CD4-positive, alpha-beta T cell treated with Interferon gamma for 1 hour (primary cell): ENCODE measurements at places on chromosomes 2 and 18.

- DNase-seq = no peak
Measured at GRCh38 chr2:39304200-39304599, 60.4 kb upstream of the CDKL4 start.

GRCh38 chr2:109660046-109660860 lies 46.1 kb downstream of the SOWAHC start:
- DNase-seq = no peak

DNA sequence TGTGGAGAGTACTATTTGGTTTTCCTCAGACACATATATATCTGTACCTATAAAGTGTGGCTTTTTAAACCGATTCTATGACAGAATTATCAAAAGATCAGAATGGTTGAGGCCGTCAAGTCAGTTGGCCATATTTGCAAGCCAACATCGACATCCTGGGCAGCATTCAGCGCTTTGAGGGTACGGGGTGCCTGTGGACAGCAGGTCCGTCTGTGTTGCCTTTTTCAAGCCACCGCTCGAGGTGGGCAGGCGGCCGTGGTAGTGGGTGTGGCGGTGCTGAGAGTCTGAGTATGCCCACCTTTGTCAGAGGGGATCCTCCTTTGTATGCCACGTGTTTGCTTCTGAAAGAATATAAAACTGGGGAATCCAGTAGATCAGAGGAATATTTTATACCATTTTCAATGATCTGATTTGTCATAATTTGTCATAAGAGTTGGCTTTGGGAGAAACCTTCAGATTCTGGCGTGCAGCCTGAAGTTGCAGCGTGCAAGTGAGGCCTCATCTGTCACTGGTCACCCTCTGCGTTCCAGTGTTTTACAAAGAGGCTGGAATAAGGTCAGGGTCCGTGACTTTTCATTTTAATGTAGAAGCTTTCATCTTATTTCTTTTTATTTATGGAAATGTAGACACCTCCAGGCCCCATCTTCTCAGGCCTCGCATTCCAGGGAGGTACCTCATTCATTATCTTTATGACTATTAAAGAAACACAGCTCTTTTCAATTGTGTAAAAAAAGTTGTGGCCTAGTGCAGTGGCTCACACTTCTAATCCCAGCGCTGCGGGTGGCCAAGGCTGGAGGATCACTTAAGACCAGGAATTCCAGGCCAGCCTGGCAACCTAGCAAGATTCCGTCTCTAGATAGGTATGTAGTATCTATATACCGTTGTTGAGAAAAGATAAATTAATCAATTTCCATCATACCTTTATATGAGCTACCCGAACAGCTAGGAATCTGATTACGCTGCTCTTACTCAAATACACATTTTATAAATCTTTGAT lies 37.8 kb upstream of the RBM44 start:
- DNase-seq = no peak

- DNase-seq = no peak
Measured at GRCh38 chr2:176814740-176815367, 397.7 kb upstream of the HNRNPA3 start.

- DNase-seq = no peak
Measured at GRCh38 chr2:85780316-85781012, 26.7 kb downstream of the ATOH8 start.

GRCh38 chr2:15181092-15181745 lies 379.9 kb downstream of the NBAS start:
- no peak for DNase-seq

GRCh38 chr2:16890081-16890480 lies 224.4 kb upstream of the CYRIA start:
- no peak for DNase-seq

DNA sequence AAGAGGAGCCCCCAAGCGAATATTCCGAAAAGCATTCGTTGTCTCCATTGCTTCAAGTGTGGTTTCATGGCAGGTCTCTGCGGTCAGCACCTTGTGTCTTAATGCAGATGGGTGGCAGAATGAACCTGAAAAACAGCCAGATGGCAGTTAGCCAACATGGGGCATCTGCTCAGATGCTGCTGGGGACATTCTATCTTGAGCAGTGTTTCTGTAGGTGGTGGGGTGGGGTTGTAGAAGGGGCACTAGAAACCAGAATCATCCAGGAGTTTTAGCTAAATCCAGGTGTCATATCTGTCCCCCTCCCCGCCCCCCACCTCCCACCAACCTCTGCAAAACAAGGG lies 42.1 kb downstream of the ST6GAL2 start:
- DNase-seq = no peak

GRCh38 chr2:44360749-44361329 lies 455 bp downstream of the PREPL start:
- DNase-seq = no peak

DNA sequence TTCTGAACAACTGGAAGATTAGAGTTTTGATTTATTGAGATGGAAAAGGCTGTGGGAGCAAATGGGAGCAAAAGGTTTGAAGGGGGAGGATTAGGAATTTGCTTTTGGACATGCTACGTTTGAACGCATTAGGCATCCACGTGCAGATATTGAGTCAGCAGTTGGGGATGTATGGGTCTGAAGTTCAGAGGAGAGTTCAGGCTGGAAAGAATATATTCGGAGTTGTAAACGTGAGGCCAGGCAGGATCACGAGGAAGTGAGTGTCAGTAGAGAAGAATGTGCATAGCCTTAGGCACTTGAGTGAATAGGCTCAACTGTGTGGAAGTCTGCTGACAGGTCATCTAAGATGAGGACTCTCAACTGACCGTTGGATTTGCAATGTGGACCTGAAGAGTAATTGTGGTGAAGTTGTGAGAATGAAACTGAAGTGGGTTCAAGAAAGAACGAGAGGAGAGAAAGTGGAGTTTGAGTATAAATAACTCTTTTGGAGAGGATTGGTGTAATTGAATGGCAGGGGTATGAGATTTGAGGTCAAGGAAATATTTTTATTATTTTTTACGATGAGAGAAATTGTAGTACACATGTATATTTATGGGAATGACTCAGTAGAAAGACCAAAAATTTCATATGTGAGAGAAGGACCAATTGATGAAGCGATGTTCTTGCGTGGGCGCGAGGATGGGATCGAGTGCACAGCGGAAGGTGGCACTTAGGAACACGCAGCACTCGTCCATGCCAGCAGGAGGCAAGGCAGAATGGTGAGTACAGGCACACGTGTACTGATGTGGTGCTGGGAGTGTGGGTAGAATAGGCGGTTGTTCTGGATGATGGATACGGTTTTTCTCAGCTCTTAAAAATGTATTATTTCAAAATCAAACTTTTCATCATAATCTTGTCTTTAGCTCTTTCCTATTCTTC lies 40.5 kb upstream of the POLE4 start:
- DNase-seq = no peak

- no peak for DNase-seq
Measured at GRCh38 chr2:143607231-143608062, 478.2 kb downstream of the ARHGAP15 start.

DNA sequence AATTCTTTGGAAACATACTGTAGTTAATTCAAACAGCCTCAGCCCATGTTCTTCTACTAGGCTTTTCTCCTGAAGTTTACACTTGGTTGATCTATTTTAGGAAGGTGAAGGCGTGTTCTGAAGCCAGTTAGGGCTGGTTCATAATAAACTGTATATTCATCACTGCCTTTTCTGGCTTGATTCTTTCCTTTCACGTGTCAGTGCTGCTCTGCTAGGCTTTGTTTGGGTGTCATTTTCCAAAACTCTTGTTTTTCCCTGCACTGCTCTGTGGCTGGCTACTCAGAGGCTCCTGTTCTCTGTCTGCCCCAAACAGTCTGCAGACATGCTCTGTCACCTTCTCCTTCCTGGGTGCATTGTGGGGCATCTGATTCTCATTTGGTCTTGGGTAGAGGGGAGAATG lies 136.1 kb downstream of the PARD3B start:
- DNase-seq = no peak

- DNase-seq = no peak
Measured at GRCh38 chr2:134505446-134505845, 213.4 kb downstream of the TMEM163 start.

DNA sequence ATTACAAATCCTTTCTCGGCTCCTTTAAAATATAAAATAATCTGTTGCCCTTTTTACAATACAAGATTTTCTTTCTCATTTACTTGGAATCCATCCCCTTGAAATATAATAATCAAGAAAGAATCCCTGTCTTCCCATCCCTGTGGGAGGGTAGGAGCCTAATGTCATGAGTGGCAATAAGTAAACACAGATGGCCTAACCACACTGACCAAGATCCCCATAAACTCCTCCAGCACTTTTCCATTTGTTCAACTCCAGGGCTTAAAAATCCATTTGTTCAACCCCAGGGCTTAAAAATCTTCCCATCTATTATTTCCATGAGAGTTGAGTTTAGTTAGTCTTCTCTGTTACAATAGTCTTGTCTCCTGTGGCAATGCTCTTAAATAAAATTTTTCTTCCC lies 297.6 kb downstream of the CDH7 start:
- DNase-seq = no peak

GRCh38 chr2:107607054-107607453 lies 219.6 kb upstream of the RGPD4 start:
- DNase-seq = no peak

DNA sequence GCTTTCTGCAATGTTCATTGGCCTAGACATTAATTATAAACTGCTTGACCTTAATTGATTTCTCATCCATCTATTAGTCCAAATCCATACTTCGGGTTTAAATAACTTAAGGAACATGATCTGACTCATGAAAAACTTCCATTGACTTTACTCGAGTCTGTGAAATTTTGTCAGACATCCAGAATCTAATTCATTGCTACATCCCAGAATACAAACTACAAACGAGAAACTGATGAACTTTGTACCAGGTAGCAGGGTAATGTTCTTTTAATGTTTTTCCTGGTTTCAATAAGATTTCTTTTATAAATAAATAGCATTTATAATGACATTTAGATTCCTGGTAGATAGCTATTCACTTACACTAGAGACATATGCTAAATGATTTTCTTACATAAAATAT lies 36.0 kb upstream of the IKZF2 start:
- DNase-seq = no peak

DNA sequence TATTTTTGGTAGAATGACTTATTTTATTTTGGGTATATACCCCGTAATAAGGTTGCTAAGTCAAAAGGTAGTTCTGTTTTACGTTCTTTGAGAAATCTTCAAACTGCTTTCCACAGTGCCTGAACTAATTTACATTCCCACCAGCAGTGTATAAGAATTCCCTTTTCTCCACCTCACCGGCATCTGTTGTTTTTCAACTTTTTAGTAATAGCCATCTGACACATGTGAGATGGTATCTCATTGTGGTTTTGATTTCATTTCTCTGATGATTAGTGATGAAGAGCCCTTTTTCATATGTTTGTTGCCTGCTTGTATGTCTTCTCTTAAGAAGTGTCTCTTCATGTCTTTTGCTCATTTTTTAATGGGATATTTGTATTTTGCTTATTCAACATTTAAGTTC lies 215.2 kb upstream of the TFPI start:
- no peak for DNase-seq

GRCh38 chr18:51151568-51152511 lies 45.6 kb downstream of the MEX3C start:
- DNase-seq = peak; percentile 81

DNA sequence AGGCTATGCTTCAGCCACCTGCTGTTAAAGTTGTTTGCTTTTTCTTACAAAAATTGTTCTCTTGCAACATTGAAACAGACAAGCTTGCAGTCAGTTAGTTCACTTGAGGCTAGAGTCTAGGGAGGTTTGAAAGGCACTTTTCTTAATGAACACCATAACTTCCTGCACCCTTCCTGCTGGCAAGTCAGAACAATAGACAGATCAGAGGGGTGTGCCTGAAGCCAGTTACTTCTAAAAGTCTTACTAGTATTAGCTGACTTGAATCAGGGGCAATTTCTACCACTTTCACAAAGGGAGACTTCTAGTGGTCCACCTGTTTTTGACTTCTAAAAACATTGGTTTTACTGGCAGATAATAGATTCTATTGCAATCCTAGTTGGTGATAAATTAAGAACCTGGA lies 367.4 kb upstream of the CDH20 start:
- DNase-seq = no peak

GRCh38 chr2:11128243-11128951 lies 26.9 kb upstream of the SLC66A3 start:
- DNase-seq = no peak

DNA sequence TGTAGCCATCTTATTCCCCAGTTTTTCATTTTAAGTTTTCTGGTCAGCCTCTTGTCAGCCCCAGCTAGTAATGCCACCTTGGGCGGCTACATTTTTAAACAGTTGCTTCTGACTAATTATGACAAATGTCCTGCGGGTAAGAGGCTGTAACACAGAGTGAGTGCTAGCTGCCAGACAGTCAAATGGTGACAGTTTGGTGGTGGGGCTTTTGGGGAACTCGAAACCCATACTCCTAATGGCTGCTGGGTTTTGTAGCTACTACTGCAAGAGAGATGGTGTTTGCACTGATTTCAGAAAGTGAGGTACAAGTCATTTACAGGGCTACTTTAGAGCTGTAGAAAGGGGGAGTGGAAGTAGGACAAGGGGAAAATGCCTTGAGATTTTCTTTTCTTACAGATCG lies 48.2 kb downstream of the ZCCHC2 start:
- DNase-seq = no peak

DNA sequence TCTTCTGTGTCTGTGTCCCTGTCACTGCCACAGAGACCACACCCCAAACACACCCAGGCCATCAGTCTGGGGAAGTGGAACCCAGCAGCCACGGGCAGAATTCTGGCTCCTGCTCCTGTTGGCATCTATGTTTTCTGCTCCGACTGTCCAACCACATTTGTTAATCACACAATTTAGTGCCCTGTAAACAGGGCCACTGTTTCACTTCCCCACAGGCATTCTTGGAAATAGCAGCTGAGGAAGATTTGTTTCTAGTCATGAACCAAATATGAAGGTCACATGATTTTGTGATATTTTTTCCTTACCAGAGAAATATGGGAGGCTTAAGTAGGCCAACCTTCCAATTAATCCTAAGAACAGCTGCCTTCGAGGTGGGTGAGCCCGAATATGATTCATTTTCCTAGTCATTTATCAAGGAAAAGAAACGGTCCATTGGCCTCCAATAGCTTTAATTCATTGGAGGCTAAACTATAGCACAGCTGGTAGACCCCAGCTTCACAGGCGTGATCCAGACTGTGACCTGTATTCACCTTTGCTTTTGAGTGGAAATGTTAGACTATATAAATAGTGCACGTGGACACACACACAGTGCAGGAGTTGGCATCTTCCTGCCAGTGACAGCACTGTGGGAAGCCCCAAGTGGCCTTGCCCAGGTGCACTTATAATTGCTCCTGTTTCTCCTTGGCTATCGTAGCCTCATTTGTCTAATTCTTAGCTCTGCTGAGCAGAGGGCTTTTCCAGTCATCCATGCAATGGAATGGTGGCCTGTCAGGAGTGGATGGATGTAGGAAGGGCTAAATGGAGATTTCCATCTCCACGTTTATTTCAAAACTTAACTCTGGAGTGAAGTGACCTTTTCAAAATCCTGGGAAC lies 267.9 kb downstream of the LPIN1 start:
- DNase-seq = peak; percentile 47

DNA sequence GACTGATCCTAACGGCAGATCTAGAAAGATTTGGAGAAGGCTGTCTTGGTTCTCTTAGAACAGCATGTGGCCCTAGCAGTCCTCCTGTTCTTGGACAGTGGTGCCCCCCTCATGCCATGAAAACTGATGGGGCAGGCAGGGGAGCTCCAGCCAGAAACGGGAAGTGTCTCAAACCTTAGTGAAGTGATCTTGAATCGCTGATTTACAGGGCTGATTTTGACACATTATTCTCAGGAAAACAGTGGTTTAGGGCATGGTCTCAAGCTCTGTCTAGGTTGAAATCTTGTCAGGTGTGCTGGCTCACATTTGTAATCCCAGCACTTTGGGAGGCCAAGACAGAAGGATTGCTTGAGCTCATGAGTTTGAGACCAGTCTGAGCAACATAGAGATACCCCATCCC lies 37.8 kb downstream of the SRSF7 start:
- no peak for DNase-seq

GRCh38 chr2:33292981-33293595 lies 183.4 kb upstream of the RASGRP3 start:
- DNase-seq = no peak
